ENCODE measurements at places on chromosomes 1 and 21.
A peak's percentile ranks its signal among the peaks of the same experiment; 100 is the strongest.

GRCh38 chr1:41510531-41511238 lies 26.2 kb upstream of the EDN2 start:
- DNase-seq: no peak

GRCh38 chr1:179591253-179591591 lies 410 bp upstream of the TDRD5 start:
- no peak for DNase-seq

- DNase-seq: no peak
Measured at GRCh38 chr1:30817077-30817438, 59.5 kb upstream of the LAPTM5 start.

DNA sequence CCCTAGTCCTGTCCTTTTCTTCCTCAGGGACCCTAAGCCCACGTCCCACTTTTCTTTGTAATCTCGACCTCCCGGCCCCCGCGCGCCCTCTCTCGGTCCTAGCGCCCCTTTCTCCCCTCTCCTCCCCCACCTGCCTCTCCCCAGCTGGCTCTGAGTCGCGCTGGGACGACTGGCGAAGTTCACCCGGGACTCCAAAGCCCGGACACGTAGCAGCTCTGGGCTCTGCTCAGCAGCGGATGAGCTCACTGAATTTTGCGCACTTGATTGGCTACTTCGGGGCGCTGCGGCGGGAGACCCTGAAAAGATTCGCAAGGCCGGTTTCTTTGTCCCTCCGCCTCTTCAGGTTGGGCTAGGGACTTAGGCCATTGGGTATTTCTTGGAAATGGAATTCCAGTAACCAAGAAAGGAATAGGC lies 16.3 kb upstream of the ACKR1 start:
- no peak for DNase-seq

DNA sequence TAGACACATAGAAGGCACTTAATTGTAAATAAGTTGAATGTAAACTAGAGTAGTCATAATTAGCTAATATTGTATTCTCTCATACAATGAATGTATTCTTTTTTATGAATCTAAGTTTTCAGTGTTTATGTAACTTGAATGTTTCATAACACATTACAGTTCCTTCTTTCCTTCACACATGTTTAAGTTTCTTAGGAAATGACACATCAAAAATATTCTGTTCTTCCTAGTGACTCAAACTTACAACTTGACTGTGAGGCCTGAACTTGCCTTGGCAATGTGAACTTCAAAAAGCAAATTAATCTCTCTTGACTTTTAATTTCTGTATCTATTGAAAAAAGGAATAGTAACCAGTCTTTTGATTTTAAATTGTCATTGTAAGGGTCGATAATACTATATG lies 700.1 kb downstream of the KCNT2 start:
- no peak for DNase-seq

DNA sequence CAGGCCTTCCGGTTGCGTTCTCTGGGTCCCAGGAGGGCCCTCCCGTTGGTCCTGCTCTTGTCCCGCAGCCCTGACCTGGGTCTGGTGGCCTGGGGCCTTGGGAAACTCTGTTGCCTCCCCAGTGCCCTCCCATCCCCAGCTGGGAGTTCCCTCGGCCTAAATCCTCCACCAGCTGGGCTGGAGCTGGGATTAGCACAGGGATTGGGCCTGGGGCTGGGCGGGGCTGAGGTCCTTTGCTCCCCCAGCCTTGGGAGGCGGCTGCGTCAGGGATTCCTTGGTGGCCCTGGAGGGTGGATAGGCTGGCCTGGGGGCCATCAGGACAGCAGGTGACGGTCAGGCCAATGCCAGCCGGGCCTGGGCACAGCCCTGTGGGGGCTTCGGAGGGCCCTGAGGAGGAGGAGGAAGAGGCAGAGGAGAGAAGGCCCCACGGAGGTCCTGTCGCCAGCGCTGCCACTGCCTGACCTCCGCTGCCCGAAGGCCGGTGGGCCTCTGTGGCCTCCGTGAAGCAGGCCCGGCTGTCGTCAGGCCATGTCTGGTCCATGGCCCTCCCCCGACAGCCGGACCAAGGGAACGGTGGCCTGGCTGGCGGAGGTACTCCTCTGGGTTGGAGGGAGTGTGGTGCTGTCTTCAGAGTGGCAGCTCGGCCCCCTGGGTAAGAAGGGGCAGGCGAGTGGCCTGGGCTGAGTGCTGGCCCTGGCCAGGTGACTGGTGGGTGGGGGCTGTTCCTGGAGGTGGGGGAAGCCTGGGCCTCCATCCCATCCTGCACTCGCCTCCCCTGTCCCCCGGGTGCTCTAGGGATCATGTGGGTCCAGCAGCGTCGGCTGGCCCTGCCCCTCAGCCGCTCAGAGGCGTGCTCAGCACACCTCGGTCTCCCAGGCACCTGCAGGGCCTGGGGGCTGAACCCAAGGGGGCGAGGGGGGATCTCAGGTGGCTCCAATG lies at the start of gene PLCH2:
PLCH2 (plus strand) TSS at position 229 of the 939 bp plus-strand sequence; CDS start at position 529, 300 bp downstream.
- no peak for DNase-seq

DNA sequence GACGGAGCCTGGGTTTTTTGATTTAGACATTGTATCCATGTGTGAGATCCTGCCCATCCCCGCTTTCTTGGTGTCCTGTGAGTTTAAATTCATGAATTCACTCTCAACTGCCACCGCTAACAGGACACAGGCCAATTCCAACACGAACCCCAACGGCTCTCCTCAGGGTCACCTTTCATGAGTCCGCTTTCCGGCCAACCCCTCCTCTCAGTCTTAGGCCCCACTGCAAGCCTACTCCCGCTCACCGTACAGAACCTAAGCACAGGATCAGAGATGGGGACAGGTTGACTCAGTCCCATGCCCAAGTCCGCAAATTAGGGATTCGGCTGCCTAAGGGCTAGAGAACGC lies 238 bp upstream of the SCP2 start:
- DNase-seq: no peak

DNA sequence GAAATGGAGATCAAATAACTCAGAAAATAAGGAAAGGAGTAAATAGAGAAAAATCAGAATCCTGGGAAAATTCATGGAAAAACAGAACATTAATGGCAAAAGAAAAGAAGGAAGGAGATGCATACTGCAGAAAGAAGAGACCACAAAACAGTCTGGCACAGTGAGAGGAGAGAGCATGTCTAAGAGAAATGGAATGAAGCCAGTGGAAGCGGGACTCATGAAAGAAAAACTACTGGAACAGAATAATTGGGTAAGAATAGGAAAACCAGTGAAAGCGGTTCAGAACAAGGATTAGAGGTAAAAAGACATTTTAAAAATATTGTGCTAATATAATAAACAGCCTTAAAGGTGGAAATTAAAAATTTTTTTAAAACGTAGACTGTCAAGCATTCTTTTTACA lies 93.6 kb upstream of the GREM2 start:
- no peak for DNase-seq

DNA sequence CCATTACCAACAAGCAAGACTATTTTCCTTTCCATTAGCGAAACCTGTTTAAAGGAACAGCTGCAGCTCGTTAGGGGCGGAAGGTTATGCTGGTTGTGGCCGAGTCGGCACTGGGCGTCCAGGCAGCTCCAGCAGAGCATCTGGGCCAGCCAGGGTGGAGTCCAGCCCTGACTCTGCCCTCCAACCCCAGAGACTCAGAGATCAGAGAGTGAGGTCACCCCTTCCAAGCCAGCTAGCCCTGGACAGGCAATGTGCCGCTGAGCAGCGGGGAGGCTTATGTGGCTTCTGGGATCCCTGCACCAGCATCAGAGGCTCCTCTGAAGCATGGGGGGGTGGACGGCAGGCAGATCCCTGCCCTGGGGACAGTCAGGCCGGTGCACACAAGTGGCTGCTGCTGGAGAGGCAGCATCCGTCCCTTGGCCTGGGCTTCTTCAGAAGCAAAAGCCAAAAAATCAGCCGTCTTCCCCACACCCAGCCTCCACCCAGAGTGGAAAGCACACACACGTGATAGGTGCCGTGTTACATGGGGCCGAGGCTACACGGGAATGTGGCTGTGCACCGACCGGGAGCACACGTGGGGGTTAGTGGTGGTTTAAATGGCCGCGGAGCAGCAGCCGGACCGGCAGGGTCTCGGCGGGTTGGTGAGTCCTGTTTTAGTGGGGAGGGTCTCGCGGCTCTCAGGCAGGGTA lies 30.1 kb downstream of the SLC66A1 start:
- no peak for DNase-seq

- DNase-seq: no peak
Measured at GRCh38 chr1:226419284-226420029, 11.6 kb upstream of the PARP1 start.

DNA sequence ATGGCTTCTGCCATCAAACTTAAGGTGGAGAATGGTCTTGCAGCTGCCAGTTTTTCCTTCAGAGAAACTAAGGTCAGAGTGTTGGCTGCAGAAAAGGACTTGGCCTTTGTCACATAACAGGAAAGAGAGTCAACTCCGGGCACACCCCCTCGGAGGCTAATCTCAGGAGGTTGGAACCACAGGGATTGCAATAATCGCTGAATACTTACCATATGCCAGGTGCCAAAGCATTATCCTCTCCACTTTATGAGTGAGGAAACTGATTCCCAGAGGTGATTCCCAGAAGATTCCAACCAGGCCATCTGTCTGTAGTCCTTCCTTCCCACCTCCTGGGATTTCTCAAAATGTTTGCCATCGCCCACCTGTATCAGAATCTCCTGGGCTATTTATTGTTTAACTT lies 54.0 kb downstream of the LACTBL1 start:
- DNase-seq: no peak

DNA sequence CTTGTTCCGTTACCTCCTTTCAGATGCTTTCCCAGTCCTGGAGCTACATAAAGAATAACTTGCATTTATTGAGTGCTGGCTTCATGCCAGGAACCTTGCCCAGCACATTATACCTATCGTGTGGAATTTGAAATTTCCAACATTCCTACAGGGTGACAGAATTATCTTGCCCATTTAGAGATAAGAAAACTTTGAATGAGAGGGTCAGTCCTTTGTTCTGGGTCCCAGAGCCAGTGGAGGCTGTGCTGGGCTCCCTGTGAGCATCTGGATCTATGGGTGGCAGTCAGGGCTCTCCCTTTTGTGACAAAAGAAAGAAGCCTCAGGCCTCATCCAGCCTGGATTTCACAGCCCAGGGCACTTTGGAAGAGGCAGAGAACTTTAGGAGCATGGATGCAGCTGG lies 3.2 kb downstream of the GSTM4 start:
- no peak for DNase-seq

DNA sequence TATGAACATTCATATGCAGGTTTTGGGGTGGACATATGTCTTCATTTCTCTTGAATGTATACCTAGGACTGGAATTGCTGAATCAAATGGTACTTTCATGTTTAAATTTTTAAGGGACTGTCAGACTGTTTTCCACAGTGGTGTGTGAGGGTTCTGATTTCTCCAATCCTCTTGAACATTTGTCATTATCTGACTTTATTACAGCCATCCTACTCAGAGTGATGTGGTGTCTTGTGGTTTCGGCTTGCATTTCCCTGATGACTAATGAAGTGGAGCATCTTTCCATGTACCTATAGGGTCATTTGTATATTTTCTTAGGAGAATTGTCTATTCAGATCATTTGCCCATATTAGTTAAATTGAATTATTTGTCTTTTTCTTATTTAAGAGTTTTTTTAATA lies 35.4 kb upstream of the ZNF281 start:
- no peak for DNase-seq

DNA sequence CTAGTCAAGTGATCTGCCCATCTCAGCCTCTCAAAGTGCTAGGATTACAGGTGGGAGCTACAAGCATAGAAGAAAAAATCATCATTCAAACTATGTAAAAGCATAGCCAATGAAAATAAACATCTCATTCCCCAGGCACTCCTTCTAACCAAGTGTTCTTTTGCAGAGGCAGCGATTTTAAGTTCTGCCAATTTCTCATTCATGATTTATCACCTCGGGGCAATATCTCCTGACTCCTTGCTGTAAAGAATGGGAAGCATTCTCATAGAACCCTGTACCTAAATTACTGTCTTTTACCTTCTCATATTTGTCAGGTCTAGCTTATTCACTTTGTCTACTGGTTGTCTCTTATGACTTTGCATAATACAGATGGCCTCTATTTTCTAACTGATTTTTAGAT lies 32.5 kb upstream of the IVNS1ABP start:
- no peak for DNase-seq

GRCh38 chr1:153072806-153073726 lies 1.7 kb upstream of the SPRR2B start:
- no peak for DNase-seq

- no peak for DNase-seq
Measured at GRCh38 chr1:15353839-15354579, 55.7 kb upstream of the EFHD2 start.

DNA sequence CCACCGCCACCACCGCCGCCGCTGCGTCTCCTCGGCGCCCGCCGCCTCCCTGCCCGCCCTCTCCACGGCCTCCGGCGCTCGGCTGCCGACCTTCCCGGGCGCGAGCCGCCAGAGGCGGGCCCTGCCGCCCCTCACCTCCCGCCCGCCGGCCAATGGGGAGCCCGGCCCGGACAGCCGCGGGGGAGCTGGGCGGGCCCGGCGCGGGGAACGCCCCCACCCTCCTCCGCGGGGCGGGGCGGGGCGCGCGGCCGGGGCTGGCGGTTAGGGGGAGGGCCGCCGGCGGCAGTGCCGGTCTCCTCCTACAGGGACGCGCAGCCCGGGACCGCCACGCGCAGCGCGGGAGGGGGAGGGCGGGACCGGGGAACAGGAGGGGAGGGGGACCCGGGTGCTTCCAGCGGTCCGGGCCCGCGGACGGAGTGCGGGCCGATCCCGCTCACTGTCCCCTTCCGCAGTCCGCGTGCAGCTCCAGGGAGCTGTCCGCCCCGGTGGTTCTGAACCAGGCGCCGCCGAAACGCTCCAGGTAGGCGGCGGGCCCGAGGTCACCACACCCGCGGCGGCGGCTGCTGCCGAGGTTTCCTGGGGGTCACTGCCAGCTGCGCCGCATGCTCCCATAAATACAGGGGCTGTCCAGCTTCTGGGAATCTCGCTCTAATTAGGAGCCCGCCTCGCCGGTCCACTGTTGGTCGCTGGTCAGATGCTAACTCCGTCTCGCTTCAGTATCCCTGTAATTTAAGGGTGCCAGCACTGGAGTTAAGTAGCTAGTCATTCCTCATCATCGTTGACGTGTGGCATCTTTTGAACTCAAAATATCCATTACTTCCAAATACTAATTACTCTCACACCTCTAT lies at the start of gene PGBD5:
PGBD5 (minus strand) TSS at position 87 of the 848 bp plus-strand sequence. CDS start 404 bp downstream, outside the sequence.
- DNase-seq: peak; percentile 65

DNA sequence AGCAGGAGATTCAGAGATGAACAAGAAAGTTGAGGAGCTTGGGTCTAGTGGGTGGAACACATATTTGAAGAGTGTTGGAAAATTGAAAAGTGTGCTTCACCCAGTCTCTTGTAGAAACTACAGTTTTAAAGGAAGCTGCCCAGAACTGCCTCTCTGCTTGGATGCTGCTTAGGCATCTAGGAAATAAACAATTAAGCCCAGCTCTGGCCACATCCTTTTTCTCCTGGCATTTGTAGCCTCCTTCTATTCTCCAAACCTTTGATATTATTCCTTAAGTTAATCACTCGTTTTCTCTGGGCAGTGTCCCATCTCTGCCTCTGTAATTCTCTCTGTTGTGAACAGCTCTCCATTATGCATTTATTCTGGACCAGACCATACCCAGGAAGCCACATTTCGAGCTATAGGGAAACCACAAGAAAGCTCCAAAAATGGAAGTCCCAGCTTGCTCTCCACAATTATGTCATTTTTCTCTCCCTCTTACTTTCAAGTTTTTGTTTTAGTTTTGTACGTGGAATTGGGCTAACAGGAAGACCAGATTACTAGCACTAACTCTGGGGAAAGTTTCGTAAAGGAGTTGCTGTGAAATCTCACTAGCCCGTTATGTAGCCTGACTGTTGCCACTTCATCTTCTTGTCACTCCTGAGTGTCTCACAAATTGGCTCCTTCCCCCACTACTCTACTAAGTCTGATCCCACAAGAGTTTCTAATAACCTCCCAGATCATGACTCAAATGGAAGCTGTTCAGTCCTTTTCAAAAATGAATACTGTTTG lies 102.2 kb downstream of the NTMT2 start:
- DNase-seq: no peak

GRCh38 chr1:8905582-8906191 lies 27.2 kb upstream of the ENO1 start:
- DNase-seq: peak; percentile 32

Measured in HAP-1 (cell line).